ENCODE measurements at places on chromosomes 7 and 10.

- no peak for DNase-seq
These were observed 49.9 kb upstream of the ZRANB1 start for GRCh38 chr10:124892031-124892430.

- DNase-seq: no peak
These were observed 19.7 kb downstream of the UBE3C start for GRCh38 chr7:157158400-157158799.

DNA sequence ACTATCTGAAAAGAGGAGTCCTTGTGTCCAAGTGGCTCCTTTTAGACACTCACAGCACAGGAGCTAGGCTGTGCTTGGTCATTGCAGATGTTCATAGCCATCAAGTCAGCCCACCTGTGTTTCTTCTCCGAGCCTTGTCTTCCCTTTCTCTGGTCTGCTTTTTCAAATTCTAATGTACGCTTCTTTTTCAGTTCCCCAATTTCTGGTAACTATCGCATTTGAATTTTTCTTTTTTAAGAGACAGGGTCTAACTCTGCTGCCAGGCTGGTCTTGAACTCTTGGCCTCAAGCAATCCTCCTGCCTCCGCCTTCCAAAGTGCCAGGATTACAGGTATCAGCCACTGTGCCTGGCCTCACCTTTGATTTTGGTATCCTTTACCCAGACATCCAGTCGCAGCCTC is 18.9 kb downstream of the APBB1IP start:
- DNase-seq: no peak

GRCh38 chr7:127619681-127620405 is 1.9 kb upstream of the PAX4 start:
- no peak for DNase-seq

- no peak for DNase-seq
These were observed 6.1 kb upstream of the PTPN12 start for GRCh38 chr7:77531038-77531437.

- DNase-seq: no peak
These were observed 235.2 kb downstream of the TCERG1L start for GRCh38 chr10:131076356-131076755.

GRCh38 chr10:48363617-48364355 is 57.3 kb downstream of the MAPK8 start:
- peak; percentile 0 for DNase-seq

DNA sequence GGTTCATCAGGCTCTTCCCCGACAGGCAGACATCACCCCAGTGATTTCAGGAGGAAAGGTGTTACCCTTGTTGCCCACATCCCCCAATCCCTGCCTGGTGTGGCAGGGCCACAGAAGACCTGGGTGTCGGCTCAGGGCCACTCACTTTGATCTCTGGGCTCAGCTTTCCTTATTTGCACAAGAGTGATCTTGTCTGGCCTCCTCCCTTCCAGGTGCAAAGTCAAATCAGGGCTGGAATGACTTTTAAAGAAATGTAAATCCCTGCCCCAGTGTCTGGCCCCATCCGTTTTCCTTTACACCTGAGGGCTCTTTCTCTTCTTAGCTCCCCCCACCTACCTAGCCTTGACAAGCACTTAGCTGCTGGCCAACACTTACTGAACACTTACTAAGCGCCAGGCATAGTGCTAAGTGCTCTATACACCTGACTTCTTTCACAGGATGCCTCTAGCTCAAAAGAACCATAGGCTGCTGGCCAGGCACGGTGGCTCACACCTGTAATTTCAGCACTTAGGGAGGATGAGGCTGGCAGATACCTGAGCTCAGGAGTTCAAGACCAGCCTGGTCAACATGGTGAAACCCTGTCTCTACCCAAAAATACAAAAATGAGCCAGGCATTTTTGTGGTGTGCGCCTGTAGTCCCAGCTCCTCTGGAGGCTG is 979 bp upstream of the NODAL start:
- DNase-seq: no peak

GRCh38 chr7:54813398-54813797 is 54.4 kb upstream of the SEC61G start:
- DNase-seq: no peak

- no peak for DNase-seq
These were observed 344.2 kb upstream of the MKI67 start for GRCh38 chr10:128470321-128470965.

DNA sequence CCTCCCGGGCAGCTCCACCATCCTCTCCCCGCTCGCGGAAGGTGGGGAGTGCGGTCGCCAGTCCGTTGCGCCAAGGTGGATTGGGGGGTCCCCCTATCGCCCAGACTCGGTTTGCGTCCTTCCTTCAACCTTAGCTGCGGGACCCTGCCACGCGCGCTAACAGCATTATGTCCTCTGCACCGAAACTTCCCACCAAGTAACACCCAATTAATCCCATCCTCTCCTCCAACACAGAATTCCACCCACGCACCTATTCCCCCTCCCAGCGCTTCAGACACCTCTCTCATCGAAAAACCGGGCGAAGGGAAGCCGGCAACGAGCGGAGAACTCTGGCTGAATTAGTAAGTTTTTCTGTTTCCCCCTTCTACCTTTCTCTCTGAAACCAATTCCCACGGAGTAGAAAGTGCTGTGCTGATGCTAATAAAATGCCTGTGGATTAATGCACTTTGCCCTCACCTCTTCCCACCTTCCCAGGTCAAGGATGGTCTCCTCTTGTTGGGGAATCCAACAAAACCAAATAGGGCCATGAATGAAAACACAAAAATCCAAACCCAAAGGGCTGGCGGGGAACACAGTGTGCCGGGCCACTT is 947 bp downstream of the HOXA3 start:
- DNase-seq: no peak

DNA sequence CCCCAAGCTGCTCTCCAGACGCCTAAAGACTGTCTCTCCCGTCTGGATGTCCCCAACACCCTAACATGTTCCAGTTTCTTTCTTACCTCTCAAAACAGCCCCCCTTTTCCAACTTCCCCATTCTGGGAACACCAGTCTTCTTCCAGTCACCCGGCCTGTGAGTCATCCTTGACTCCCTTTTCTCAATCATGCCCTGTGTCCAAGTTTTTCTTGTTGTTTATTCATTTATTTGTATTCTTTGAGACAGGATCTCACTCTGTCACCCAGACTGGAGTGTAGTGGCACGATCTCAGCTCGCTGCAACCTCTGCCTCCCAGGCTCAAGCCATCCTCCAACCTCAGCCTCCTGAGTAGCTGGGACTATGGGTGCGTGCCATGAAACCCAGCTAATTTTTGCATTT is 15.6 kb downstream of the SNX10 start:
- no peak for DNase-seq

DNA sequence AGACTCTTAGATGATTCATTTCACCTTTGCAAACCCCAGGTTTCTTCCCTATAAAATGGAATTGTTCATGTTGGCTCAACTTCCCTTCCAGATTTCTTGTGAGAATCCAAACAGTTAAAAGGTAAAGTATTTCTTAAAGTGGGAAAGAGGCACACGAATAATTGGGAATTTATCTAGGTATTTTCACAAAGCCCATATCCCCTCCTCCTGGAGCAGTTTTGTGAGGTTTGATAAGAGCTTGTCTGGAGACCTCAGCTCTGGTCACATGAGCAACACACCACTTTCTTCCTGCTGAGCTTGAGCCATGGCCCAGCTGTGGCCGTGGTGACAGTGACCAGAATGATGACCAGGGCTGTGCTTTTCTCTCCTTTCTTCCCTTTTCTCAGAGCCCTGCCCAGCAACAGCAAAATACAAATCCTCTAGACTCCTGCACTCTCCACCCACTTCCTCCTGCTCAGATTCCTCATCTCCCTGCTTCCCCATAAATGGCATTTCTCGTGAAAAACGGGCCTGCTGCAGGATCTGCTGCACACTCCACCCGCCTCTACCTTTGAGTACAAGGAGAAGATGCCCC is 87.7 kb downstream of the PIK3CG start:
- DNase-seq: no peak

DNA sequence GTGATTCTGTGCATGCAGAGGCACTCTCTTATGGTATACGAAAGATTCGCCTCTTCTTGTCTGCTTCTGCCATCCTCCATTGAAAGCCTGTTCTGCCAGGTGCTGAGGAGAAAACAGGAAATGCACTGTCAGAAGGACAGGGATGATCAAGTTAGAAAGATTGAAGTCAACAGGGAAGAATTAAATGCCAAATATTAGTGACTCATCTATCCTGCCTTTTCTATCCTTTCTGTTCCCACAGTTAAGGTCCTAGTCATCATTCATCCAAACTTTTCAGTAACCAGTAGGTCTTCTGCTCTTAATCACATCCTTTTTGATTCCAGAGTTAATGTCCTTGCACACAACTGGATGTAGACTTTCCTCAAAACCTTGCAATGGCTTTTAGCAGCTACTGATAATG is 4.8 kb upstream of the ZNF783 start:
- no peak for DNase-seq

GRCh38 chr10:75977139-75977538 is 545.7 kb downstream of the LRMDA start:
- DNase-seq: no peak

- DNase-seq: no peak
These were observed 172.3 kb downstream of the C1GALT1 start for GRCh38 chr7:7354674-7355073.

- no peak for DNase-seq
These were observed 279.8 kb downstream of the CAMK1D start for GRCh38 chr10:12628964-12629766.

DNA sequence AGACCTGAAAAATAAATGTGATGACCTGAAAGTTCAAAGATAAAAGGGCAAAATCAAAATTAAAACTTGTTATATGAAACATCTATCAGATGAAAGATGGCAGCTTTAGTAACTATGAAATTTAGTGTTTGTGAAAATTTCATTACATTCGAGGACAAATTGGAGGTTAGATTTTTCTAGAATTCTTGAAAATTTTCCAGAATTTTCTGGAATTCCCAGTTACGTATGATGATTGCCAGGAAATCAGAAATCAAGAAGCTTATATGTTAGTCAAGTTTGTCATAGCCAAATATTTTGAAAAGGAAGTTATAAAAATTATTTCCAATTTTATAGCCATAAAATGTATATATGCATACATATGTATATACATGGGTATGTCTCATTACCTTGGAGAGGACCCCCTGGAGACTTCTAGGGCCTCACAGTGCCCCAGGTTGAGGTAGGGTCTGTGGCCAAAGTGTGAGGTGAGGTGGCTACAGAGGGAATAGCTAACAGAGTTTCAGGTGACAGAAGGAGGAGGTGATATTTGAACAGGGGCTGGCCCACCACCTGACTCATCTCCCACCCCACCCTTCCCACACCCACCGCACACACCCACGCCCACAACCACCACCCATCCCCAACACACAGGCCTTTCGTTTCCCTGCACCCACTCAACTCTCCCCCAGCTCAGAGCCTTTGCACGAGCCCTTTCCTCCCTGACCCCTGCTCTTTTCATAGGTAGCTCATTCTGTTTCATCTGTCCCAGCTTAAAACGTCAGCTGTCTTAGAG is 21.5 kb downstream of the C10orf105 start:
- DNase-seq: no peak

DNA sequence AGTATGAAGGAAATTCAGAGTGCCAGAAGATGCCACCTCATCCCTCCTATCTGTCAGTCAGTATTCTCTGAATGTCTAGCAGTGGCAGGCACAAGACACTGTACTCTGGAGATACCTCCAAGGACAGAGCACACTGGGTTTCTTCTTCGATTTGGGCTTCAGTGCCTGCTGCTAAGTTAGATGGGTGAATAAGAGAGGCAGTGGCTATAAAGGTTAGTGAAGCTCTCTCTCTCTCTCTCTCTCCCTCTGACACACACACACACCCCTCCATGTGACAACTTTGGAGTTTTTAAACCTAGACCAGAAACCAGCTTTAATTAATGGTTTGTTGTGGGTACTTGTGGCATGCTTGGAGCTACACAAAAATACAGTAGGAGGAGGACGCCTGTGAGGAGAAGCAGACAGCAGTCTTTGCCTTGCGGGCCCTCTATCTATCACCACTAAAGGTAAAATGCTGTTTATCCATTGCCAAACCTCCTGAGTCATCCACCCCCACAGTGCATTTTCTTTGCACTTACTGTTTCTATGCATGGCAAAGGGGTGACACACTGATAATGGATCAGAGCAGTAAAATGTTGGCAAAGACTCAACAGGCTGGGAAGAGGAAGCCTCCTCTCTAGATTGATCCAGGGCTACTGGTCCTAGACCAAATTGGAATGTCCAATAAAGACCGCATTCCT is 102.5 kb downstream of the TRIL start:
- DNase-seq: no peak

GRCh38 chr7:87934699-87935383 is 790 bp downstream of the ADAM22 start:
- DNase-seq: no peak

- no peak for DNase-seq
These were observed 43.6 kb downstream of the HK1 start for GRCh38 chr10:69321865-69322264.

GRCh38 chr7:137992550-137993394 is 9.1 kb downstream of the CREB3L2 start:
- no peak for DNase-seq

DNA sequence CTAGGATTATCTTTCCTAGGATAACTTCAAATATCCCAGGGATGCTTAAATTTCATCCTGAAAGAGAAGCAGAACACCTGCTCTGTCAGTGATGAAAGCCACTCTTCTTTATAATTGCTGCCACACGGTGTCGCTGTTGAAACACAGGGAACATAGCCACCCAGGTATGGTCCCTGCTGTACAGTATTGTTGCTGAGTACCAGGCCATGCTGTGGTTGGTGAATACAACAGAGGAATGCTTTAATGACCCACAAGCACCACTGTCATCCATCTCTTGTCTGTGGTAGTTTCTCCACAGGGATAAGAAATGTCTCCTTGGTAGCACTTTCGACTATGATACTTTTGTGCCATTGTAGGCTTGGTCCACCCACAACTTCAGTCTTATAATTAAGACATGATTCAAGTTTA is 70.6 kb upstream of the STARD3NL start:
- peak; percentile 31 for DNase-seq

- no peak for DNase-seq
These were observed 115.3 kb downstream of the PIP4K2A start for GRCh38 chr10:22599048-22599561.

DNA sequence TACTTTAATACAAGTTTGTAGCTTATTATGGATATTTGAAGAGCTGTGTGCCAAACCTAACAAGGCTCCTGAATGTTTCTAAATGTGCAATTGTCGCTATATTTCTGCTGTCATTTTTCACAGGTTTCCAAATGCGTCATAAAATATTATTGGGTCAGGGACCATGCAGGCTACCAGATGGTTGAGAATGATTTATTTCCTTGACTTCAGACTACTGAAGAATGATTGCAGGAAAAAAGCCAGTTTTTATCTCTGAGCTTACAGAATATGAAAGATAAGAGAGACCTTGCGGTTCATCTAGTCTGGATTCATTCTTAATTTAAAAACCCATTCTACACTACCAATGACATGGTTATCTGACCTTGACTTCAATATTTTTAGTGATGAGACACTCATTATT is 55.2 kb downstream of the TSPAN12 start:
- DNase-seq: no peak

- DNase-seq: no peak
These were observed 525.1 kb downstream of the KIF20B start for GRCh38 chr10:90226517-90226916.

Data from stimulated activated CD4-positive, alpha-beta T cell treated with anti-CD3 and anti-CD28 coated beads, TNF-alpha, amount 100 ng/mL, for 1 hour (primary cell).